ENCODE measurements at places on chromosomes 4 and X.

DNA sequence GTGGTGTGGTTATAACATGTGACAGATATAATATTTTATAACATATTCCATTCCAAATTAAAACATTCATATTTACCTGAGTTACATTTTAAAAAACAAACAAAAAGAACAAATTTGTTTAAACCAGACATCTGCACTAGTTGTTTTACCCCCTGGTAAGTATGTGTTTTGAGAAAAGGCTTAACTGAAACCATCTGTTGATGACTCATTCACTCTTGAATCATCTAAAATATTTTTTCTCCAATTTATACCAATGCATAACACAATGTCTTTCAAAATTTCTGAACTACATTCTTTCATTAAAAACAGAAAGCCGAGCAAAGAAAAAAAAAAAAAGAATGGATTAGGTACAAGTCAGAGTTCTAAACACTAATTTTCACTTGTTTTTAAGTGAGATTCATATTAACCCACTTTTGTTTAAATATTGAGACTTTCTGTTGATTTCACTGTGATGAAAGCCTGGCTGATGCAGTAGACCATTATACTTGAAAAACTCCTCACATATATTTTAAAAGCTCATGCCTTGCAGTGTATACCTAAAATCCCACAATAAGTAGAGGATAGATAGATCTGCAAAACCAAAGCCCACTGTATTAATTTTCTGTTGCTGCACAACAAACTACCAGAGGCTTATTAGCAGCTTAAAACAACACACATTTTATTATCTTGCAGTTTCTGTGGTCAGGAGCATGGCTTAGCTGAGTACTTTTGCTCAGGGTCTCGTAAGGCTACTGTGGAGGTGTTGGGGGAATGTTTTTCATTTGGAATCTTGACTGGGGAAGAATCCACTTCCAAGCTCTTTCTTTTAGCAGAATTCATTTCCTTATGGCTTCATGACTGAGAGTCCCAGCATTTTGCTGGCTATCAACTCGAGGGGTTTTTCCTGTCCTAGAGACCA lies 221.5 kb downstream of the PCDH18 start:
- DNase-seq: no peak

- no peak for DNase-seq
Measured at GRCh38 chr4:157372154-157372553, 151.6 kb downstream of the GRIA2 start.

DNA sequence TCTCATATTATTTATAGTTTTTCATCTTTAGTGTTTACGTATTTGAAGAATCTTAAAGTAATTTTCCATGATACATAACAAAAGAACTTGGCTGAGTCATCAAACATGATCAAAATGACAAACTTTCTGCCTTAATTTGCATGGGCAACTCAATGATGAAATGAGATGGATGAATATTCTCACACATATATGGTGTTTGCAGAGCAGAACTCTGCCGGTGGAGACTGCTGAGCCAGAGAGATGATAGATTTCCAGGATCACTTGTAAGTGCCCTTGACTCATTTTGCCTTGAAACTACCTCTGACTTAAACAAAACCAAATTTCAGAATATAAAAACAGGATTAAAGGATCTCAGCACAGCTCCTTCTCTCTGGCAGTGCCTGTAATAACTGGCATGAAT lies 38.2 kb downstream of the TRPC3 start:
- DNase-seq: no peak

DNA sequence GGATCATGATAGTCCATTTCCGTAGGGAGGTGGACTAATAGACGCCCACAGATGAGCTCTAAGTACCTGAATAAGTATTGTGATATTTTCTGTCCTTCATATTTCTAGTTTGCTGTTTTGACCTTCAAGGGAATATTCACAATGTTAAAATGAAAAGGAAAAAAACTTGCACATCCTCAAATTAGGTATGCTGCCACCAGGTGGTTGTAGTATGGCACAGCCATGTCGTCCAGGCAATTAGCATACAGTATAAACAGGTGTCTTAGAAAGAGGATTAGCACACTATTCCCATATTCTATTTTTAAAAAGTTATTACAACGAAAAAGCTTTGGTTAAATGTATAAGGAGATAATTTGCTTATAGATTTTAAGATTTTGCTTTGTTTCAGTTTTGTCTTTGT lies 802.0 kb downstream of the RPA4 start:
- DNase-seq: peak; percentile 3

DNA sequence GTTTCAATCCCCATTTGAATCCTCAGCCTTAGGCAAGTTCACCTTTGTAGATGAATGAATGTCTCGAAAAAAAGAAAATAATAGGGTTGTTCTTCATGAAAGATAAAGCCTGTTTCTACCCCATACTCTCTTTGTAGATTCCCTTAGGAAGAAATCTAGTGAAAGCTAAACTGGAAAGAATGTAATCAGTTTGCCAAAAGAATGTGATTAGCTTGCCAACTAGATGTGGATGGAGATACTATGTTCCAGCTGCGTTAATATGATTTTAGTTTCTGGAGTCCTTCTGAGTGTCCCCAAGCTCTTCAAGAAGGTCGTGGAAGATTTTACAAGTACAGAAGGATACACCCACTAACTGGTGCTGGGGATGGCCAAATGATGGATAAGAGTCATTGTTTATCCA lies 162.3 kb upstream of the EDNRA start:
- DNase-seq: no peak

- DNase-seq: no peak
Measured at GRCh38 chrX:120358737-120359456, 3.0 kb upstream of the ATP1B4 start.

GRCh38 chrX:15874672-15875071 lies 20.1 kb upstream of the AP1S2 start:
- no peak for DNase-seq

Measured in endothelial cell (in vitro differentiated cells).